ENCODE measurements at places on chromosomes 1 and 21. TPM values are rescaled to one million over a fixed set of nuclear protein-coding genes. Genes with fewer than 3 reads are reported as not detected.
A peak's percentile ranks its signal among the peaks of the same experiment; 100 is the strongest.

GRCh38 chr1:172322219-172323061, 98.0 kb upstream of the C1orf105 start:
- no peaks in the 10 kb centered on the region for H3K27me3 ChIP-seq
- no peaks in the 10 kb centered on the region for H3K4me1 ChIP-seq
- DNase-seq = no peak

- H3K4me3 ChIP-seq = no peak overlapping the region
- peaks cover 5% of the 10 kb centered on the region for H3K36me3 ChIP-seq
- H3K27ac ChIP-seq = no peak overlapping the region
- peaks cover 23% of the 10 kb centered on the region for H3K27me3 ChIP-seq
- peaks cover 18% of the 10 kb centered on the region for H3K4me1 ChIP-seq
- DNase-seq = no peak
Measured at GRCh38 chr1:207891148-207891547, 19.8 kb downstream of the CD34 start.

GRCh38 chr1:92538413-92539061, 51.8 kb upstream of the GFI1 start:
- peak overlapping the region; percentile 59 for H3K4me3 ChIP-seq
- peaks cover 2% of the 10 kb centered on the region for H3K36me3 ChIP-seq
- no peak for DNase-seq
- peak overlapping the region; percentile 82 for H3K27ac ChIP-seq

- peaks cover 31% of the 10 kb centered on the region for H3K4me1 ChIP-seq
- DNase-seq = no peak
- H3K4me3 ChIP-seq = peak within 1 kb of the TSS; percentile 99
- no peaks in the 10 kb centered on the region for H3K27me3 ChIP-seq
- H3K36me3 ChIP-seq = peaks cover 8% of the 10 kb centered on the region
Measured at GRCh38 chr1:150765296-150765976, at the start of gene CTSS. CTSS (minus strand) TSS chr1:150765778; CDS start chr1:150764763, 1,015 bp downstream.

The PCSK9 gene
- not detected for total RNA-seq

GRCh38 chr1:24516506-24516905, 13.9 kb downstream of the RCAN3 start:
- no peak for DNase-seq
- peak overlapping the region; percentile 89 for H3K27ac ChIP-seq
- H3K4me3 ChIP-seq = peak overlapping the region; percentile 55
- H3K27me3 ChIP-seq = no peaks in the 10 kb centered on the region
- peaks cover 30% of the 10 kb centered on the region for H3K4me1 ChIP-seq
- H3K36me3 ChIP-seq = peaks cover 14% of the 10 kb centered on the region
